ENCODE measurements at places on chromosomes 4 and X.

GRCh38 chrX:12890467-12890866 lies 16.0 kb upstream of the TLR8 start:
- no peak for DNase-seq

GRCh38 chrX:77389891-77390290 lies 57.3 kb upstream of the FGF16 start:
- DNase-seq, result no peak

DNA sequence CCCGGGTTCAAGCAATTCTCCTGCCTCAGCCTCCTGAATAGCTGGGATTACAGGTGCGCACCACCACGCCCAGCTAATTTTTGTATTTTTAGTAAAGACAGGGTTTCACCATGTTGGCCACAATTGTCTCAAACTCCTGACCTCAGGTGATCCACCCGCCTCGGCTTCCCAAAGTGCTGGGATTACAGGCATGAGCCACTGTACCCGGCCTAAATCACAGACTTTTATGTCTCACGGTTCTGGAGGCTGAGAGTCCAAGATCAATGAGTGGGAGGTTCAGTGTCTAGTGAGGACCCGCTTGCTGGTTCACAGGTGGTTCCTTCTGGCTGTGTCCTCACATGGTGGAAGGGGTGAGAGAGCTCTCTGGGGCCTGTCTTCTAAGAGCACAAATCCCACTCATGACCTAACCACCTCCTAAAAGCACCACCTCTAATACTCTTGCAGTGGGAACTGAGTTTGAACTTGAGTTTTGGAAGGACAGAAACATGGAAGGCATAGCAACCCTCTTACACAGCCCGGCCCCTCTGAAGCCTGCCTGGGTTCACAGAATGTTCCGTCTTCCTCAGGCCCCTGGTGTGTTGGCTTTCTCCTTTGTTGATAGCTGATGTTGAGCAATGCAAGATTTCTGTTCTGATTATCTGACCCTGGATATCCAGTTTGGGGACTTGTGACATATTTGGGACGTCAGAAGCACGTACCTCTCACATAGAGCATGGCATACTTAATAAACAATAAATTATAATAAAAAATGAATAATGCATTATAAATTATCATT lies 1.9 kb upstream of the AKAP17A start:
- DNase-seq, result no peak

DNA sequence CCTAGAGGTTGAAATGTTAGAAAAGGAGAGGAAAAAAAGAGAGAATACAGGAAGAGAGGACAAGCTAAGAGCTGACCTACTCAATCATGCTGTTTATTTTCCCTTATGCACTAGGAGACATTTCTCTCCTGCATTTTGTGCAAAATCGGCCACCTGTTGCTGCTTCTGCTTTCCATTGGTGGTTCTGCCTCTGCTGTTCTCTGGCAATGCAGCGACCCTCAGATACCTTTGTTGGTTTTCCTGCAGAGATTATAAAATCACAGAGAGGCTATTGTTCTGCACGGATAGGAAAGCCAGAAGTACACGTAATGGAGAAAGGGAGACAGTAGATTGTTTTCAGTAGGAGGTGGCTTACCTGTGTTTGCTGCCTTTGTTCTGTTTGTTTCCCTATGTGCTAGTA lies 108.9 kb downstream of the UNC5C start:
- DNase-seq, result no peak

- no peak for DNase-seq
Measured at GRCh38 chrX:119008110-119008744, 33.8 kb downstream of the LONRF3 start.

GRCh38 chr4:183758758-183759447 lies 99.8 kb downstream of the TRAPPC11 start:
- DNase-seq, result no peak

GRCh38 chrX:136658151-136658550 lies 10.2 kb downstream of the CD40LG start:
- DNase-seq, result no peak

GRCh38 chrX:152988536-152989291 lies 5.2 kb downstream of the PNMA5 start:
- no peak for DNase-seq

DNA sequence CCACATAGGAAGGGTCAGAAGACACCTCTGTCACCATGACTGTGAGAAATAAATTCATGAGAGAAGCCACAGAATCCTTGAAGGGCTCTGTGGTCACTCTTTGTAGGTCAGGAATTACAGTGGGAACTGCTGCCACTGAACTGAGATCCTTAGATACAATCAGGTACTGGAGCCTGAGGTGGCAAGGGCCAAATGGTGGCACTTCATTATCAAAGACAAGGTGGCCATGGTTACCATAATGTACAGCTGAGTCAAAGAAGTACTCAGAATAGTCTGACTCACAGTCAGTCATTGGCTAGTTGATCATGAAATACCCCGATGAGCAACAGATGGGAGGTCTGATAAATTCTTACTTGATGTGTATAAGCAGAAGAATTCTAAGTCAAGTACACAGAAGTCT lies 131.9 kb downstream of the RTL3 start:
- peak; percentile 36 for DNase-seq

DNA sequence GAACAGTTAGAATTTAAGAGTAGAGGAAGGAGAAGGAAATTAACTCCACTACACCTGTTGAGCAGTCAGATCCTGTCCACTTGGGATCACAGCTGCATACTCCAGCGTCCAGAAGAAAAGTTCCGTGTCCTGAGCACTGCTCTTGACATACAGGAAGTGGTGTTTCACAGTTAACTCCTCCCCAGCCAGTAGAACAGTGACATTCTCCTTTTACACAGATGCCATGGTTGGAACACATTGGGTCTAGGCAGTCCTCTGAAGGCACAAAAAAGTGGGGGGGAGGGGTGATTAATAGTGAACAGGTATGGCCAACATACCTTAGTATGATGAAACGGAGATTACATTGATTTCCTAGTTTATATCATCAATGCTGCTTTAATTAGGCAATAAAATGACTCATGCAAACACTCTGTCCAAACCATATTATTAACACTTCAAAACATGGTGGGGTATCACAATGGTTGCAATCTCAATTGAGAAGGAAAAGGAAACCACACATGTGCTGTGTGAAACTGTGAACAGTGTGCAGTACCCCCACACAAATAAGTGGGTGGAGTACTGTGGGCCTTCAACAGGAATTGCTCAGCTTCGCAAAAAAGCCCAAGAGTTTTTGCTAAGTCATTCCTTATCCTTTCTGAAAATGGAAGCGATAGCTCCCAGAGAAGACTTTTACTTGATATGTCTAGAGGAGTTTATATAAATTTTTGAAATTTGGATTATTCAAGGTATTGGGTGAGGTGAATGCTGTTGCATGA lies 295.6 kb downstream of the SH2D1A start:
- no peak for DNase-seq

DNA sequence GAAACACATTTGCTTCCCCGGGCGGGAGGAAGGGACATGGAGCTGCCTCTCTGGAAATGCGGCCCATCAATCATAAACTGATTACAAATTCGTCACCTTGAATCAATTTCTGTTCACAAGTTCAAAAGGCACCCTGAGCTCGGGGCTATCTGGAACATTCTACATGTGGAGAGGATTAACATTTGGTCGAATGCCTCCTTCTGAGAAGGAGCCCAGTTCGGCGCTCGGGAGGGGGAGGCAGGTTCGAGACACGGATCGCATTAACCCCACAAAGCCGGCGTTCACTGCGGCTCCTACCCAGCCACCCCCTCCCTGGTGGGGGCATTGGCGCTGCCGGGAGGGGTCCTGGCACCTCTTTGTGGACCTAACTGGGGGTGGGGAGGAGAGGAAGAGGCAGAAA lies 108.0 kb downstream of the CPZ start:
- DNase-seq, result no peak

DNA sequence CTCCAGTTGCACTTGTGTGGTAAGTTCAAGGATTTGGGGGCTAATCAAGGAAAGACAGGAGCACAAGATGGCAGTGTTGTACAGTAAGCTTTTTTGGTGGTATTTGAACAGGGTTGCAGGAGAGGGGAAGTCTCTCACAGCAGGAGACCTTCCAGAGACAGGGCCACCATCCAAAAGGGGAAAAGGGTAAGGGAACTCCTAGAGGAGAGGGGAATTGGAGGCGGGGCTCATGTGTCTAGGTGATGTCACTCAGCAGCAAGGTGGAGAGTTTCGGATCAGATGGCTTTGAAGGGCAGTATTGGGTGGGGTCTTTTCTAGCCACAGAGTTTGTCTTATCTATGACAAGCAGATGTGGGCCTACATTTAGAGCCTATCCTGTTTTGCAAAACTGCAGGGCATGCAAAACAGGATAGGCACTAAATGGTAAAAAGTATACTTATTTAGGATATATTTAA lies 13.4 kb upstream of the RNF175 start:
- DNase-seq, result no peak

DNA sequence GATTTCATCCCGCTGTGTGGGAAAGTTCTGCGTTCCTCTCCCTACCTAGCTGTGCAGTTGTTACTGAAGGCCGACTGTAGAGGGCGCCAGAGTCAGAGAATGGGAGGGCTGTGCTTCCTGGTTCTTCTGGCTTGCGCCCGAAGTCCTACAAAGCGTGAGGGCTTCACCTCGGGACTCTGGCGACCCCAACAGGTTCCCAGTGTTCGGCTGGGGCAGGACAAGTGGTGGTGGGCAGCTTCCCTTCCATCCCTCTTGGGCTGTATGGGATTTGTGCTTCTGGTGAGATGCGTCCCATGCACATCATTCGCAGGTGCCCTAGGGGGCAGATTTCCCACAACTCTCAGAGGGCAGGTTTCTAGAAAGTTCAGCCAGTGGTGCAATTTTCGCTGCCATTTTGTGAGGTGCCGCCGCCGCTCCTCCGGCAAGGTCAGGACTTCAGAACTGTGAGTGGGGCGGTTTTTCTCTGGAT lies 27.3 kb downstream of the CT45A1 start:
- DNase-seq, result peak; percentile 5

DNA sequence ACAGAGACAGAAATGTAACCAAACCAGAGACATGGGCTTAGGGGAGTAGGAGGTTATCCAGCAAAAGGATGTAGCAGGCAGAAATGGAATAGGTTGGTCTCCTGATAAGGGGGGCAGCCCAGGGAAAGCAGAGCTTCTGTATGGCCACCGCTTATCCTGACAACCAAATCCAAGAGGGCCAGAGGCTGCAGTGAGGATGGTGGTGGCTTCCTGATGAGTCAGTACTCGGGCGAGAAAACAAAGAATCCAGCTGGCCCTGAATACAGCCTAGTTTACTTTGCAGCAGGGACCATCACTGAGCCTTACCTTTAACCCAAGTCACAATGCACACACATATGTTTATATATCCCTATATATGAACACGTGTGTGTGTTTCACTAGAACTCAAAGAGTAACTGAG lies 129.7 kb upstream of the FTHL17 start:
- DNase-seq, result no peak

- DNase-seq, result no peak
Measured at GRCh38 chr4:70903291-70903603, 1.1 kb downstream of the MOB1B start.

GRCh38 chr4:112852601-112853000 lies 196.9 kb upstream of the ANK2 start:
- DNase-seq, result no peak

DNA sequence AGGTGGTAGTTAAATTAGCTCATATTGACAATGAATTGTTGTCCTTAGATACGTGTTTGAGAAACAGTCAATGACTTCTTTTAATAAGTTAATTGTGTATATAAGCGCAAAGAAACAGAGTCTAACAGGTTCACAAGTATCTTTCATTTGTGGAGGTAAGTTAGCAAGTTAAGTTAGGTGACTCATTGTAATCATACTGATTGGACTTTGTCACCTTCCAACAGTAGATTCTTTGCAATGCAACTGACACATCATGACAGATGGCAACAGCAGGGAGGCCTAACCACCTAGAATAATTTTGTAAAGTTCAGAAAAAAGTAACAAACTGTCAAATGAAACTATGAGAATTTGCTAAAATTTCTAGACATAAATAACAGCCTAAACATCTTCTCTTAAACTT lies 207.6 kb upstream of the PITX2 start:
- DNase-seq, result no peak

- DNase-seq, result no peak
Measured at GRCh38 chr4:82069883-82070638, 303.7 kb downstream of the HNRNPD start.

- DNase-seq, result no peak
Measured at GRCh38 chr4:898869-899555, 33.1 kb downstream of the GAK start.
